ENCODE measurements at places on chromosomes 11 and 22.

DNA sequence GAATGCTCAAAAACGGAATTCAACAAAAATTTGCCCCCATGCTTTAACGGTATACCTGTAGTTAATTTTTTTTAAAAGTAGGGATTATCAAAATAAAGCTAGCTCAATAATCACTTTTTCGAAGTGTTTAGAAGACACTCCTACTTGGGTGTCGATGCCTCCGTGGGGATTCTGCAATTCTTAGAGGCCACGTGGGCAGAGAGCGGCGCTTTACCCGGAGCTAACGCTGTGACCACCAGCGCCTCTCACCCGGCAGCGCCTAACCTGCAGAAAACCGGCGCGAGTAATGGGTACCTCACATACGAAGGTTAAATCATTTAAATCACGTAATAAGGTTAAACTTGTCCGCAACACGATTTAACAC lies 583 bp downstream of the TAF1D start:
- no peak for DNase-seq

GRCh38 chr11:561148-562003 lies 606 bp downstream of the RASSF7 start:
- no peak for DNase-seq

DNA sequence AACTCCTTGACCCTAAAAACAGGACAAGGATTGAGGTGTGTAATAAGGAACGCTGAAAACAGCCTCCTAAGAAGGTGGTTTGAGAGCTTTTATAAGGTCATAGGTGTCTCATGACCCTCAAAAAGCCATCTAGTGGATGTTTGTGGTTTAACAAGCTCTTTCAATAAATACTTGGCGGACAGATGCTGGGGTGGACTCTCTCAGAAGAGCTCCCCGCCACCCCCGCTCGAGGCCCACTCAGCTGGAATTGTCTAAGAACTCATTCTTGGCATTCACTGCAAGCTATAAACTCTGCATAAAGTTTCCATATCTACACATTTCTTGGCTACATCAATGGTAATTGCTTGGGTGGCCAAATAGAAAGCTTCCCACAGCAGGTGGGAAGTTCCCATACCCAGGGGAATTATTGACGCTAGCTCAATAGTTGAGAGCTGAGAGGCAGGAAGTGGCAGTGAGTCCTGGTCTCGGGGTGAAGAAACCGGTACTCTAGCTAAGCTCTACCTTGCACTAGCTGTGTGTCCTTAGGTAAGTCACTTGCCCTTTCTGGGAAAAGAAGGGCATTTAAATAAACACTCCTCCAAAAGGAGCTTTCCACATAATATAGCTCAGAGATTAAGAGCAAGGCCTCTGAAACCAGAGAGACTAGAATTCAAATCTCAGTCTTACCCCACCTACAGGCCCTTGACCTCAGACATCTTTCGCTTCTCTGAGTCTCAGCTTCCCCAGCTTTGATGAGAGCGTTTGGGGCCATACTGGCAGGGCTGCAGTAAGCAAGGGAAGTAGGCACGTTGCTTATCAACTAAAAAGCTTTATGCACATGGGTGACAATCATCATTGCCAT lies 6.4 kb downstream of the MS4A15 start:
- no peak for DNase-seq

DNA sequence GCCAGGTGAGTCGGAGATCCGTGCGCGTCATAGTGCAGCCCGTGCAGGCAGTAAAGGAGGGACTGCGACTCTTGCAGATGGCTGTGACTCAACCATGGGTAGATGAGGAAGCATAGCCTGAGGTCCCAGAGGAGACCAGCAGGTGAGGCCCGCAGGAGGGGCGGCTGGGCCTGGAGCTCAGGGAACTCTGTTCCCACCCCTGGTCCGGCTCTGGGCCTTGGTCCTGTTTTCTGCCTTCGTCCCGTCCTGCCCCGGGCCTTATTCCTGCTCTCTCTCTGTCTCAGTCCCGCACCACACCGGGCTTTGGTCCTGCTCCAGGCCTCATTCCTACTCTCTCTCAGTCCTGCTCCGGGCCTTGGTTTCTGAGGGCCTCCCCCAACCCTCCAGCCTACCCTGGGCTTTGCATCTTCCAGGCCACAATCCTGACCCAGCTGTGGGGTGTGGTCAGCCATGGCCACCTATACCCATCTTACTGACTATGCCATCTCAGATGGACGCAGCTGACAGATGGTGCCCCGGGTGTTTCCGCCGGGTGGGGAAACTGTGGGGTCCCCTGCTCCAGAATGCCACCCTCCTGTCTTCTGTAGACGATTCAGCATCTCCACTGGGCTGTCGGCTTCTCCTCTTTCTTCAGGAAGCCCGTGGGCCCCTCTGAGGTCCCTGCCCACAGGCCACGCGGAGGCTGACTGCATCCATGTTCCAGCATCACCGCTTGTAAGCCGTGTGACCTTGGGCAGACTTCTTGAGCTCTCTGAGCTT lies 1134.1 kb downstream of the BRD1 start:
- DNase-seq: no peak

DNA sequence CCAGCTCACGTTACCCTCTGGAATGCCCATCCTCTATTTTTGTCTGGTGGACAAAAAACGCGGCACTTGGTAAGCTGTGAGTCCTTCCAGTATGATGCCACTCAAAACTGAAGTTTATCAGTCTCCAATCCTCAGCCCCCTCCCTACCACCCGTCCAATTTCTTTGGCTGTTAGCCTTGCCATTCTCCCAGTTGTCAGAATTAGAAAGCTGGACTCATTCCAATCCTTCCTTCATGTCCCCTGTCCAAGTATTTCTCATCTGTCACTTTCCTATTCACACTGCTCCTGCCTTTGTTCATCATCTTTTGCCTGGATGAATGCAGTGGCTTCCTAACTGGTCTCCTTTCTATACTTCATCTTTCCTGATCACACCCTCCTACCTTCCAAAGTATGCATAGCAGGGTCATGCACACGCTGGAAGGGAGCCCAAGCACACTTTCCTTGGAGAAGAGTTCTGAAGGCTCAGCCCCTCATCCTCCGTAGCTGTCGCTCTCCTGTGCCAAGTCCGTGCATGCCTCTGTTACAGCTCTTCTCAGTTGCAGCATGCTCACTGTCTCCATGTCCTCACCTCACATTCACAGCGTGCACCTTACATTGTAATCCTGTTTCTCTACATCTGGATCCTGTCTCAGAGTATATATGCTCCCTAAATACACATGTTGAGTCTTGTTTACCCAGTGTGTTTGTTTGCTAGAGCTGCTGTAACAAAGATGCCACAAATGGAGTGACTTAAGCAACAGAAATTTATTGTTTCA lies 19.4 kb downstream of the APLP2 start:
- no peak for DNase-seq

DNA sequence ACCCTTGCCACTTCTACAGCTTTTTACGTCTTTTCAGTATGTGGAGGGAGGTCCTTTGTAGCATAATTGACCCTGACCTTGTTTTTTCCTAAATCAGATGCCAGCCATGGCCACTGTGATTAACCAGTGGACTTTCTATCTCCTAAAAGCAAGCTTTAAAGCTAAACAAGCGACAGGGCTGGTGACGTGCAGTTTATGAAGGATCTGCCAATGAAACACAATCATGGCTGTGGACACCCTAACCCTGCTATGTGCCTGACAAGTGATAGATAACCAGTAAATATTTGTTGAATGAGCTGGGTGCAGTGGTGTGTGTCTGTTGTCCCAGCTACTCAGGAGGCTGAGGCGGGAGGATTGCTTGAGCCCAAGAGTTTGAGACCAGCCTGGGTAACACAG lies 64.2 kb downstream of the LIF start:
- DNase-seq: no peak

- DNase-seq: no peak
These were observed 49.8 kb upstream of the PRDM11 start for GRCh38 chr11:45096636-45097035.

GRCh38 chr11:34749666-34750659 lies 129.1 kb downstream of the EHF start:
- DNase-seq: no peak

GRCh38 chr22:31346733-31347250 lies 646 bp upstream of the PATZ1 start:
- DNase-seq: no peak

- no peak for DNase-seq
These were observed 52.0 kb upstream of the CLTCL1 start for GRCh38 chr22:19343470-19343869.

DNA sequence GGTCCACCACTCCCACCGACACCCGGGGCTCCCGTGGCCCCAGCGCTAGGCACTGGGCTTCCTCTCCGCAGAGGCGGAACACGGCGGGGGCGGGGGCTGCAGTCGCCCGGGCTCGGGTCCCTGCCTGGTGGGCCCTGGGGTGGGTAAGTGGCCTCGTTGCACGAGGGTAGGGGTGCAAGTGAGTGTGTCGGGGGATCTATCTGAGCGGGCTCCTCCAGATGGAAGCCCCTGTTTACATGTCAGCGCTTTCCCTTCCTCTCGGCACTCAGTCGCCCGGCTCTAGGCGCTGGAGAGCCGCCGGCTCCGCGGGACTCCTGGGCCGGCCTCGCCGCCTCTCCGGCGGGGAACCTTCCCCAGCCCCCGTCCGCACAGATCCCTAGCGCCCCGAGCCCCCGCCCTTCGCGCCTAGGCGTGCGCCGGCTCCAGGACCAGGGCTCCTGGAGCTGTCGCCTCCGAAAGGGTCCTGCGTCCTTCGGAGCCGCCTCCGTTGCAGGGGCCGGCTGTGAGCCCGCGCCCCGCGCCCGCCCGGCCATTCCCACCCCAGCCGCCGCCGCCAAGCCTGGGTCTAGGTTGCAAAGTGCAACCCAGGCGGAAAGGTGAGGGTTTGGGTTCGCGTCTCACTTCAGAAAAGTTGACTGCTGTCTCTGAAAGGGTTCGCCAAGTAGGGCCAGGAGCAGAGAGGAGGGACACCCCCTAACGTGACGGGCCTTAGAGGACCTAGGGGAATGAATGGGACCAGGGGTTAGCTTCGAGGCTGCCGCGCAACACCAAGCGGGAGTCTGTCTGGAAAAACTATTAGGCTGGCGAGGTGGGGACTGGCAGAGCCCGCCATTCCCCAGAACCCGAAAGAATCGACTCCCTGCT lies 978 bp downstream of the FLI1 start:
- no peak for DNase-seq

- DNase-seq: no peak
These were observed 9.2 kb downstream of the MAPK1 start for GRCh38 chr22:21858025-21858764.

DNA sequence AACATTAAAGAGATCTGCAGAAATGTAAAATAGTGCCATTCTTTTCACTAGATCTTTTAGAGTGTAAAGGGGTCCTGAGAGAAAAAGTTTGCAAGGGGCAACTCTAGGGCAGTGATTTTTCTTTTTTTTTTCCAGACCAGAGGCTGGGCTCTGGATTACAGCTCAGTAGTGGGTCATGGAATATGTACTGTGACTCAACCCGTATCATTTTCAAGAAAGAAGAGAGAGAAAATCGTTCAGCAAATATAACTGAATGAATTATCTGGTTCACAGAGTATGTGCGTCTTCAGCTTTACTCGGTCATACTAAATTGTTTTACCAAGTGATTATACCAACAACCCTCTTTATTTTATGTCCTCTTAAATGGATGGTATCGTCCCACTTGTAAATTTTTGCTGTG lies 3.8 kb downstream of the CEP57 start:
- DNase-seq: no peak

GRCh38 chr22:39384750-39385480 lies 14.7 kb upstream of the TAB1 start:
- no peak for DNase-seq

DNA sequence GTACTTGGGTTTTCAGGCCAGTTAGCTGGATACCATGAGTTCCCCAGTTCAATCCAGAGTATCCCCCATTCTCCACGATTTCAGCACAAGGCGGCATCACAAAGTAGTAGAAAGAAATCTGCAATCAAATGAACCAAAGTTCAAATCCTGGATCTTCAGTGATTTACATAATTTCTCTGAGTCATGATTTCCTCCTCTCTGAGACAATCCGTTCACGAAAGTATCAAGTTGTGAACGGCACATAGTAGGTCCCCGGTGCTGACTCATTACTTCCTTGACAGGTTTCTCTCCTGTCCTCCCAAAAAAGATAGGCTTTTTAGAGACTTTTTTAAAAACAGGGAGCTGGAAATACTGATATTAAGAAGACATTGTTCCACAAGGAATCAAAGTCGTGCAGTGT lies 69.1 kb upstream of the AKIP1 start:
- no peak for DNase-seq

- DNase-seq: peak; percentile 67
These were observed 6.8 kb downstream of the OMP start for GRCh38 chr11:77109236-77110019.

- DNase-seq: no peak
These were observed 13.1 kb downstream of the ADM start for GRCh38 chr11:10317776-10318526.

- no peak for DNase-seq
These were observed 18.1 kb downstream of the IL17REL start for GRCh38 chr22:49994361-49995040.
